ENCODE measurements at places on chromosomes 7 and 10.

GRCh38 chr7:107501593-107501992 is 31.7 kb downstream of the GPR22 start:
- no peak for DNase-seq

GRCh38 chr7:139088268-139088667 is 21.3 kb downstream of the ZC3HAV1 start:
- DNase-seq: no peak

DNA sequence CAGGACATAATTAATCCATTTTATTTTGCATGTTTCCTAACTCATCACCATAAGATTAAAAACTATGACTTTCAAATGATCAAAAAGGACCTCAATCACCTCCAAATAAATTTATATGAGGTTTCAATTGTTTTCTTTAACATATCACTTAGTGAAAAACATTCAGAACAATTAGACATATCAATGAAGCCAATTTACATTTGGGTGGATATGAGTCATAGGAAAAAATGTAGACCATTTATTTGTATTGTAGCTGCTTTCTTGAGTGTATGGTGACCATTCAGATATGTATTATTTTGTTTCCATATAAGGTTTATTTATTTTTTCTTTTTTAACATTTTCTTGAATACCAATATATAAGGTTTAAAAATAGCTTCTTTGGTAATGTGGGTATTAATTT is 13.3 kb upstream of the EXOC6 start:
- DNase-seq: no peak

DNA sequence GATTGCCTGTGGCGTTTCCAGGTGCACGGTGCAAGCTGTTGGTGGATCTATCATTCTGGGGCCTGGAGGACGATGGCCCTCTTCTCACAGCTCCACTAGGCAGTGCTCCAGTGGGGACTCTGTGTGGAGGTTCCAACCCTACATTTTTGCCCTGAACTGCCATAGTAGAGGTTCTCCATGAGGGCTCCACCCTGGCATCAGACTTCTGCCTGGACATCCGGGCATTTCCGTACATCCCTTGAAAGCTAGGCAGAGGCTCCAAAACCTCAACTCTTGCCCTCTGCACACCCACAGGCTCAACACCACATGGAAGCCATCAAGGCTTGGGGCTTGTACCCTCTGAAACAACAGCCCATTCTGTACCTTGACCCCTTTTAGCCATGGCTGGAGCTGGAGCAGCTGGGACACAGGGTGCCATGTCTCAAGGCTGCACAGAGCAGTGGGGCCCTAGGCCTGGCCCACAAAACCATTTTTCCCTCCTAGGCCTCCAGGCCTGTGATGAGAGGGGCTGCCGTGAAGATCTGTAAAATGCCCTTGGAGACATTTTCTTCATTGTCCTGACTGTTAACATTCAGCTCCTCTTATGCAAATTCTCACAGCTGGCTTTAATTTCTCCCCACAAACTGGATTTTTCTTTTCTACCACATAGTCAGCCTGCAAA is 10.0 kb upstream of the FGL2 start:
- DNase-seq: no peak

- no peak for DNase-seq
Observed at GRCh38 chr7:89054361-89054760, 258.8 kb upstream of the TEX47 start.

- DNase-seq: no peak
Observed at GRCh38 chr10:48358838-48359237, 52.4 kb downstream of the MAPK8 start.
